Lower lobe of right lung (tissue), 2 donors: ENCODE measurements at places on chromosomes 12 and 14. TPM values are rescaled to one million over a fixed set of nuclear protein-coding genes. Genes with fewer than 3 reads are reported as not detected.

- H3K4me3 ChIP-seq, result no peak overlapping the region
- no peaks in the 10 kb centered on the region for H3K27me3 ChIP-seq
- H3K27ac ChIP-seq, result no peak overlapping the region
- no peak for DNase-seq
- no peaks in the 10 kb centered on the region for H3K36me3 ChIP-seq
- H3K4me1 ChIP-seq, result no peaks in the 10 kb centered on the region
Measured at GRCh38 chr12:89195470-89195869, 156.8 kb downstream of the DUSP6 start.

- no peaks in the 10 kb centered on the region for H3K36me3 ChIP-seq
- H3K27ac ChIP-seq, result no peak overlapping the region
- no peaks in the 10 kb centered on the region for H3K27me3 ChIP-seq
- no peak overlapping the region for H3K4me3 ChIP-seq
- no peak for DNase-seq
- no peaks in the 10 kb centered on the region for H3K4me1 ChIP-seq
Measured at GRCh38 chr14:60350366-60350720, 101.3 kb downstream of the PPM1A start.

DNA sequence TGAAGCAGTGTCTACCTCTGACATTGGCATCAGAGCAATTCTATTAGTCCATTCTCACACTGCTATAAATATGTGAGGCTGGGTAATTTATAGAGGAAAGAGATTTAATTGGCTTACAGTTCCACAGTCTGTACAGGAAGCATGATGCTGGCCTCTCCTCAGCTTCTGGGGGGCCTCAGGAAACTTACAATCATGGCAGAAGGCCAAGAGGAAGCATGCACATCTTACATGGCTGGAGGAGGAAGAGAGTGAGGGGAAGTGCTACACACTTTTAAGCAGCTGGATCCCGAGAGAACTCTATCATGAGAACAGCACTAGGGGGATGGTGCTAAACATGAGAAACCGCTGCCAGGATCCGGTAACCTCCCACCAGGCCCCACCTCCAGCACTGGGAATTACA lies 25.7 kb upstream of the SEL1L start:
- no peak for DNase-seq
- H3K4me1 ChIP-seq, result no peaks in the 10 kb centered on the region
- H3K27me3 ChIP-seq, result no peaks in the 10 kb centered on the region
- H3K36me3 ChIP-seq, result no peaks in the 10 kb centered on the region

Gene KCNA5
- 1.5 TPM for total RNA-seq

DNA sequence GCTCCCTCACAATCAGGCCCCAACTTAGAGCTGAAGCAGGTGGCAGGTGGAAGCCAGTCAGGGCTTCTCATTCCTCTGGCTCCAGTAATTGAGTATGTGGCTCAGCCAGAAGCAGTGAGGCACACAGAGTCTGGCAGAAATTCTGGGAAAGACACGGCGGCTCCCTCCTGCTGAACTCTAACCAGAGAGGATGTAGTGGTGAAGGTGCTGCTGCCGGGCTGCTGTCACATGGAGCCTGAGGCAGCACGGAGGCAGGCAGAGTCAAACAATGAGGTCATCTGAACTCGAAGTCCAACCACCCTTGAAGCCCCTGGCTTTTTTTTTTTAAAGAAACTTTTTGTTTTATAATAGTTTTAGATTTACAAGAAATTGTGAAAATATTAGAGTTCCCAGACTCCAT lies 33.4 kb upstream of the SMOC1 start:
- H3K36me3 ChIP-seq, result no peaks in the 10 kb centered on the region
- H3K27me3 ChIP-seq, result peaks cover 5% of the 10 kb centered on the region
- DNase-seq, result no peak
- H3K4me1 ChIP-seq, result no peaks in the 10 kb centered on the region

DNA sequence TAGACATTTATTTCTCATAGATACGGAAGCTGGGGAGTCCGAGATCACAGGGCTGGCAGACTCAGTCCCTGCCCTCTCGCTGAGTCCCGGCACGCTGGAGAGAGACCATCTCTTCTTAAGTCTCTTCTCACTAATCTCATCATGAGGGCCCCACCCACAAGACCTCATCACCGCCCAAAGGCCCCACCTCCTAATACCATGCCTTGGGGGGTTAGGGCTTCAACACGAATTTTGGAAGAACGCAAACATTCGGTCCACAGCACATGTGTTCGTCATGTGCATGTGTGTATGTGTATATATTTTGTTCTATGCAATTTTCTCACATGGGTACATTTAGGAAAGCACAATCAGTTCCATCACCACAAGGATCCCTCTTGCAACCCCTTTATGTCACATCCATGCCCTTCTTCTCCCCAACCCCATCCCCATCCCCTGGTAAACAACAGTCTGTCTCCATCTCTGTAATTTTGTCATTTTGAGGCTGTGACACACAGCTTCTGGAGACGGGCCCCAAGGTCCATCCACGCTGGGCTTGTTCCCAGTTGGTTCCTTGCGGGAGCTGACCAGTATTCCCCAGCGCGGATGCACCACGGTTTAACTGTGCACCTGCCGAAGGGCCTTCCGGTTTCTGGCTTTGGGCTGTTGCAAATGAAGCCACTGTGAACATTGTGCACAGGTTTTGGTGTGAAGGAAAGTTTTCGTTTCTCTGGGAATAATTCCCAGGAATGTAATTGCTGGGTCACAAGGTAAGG lies 317.5 kb upstream of the DIO3 start:
- H3K27ac ChIP-seq, result no peak overlapping the region
- DNase-seq, result no peak
- H3K4me1 ChIP-seq, result no peaks in the 10 kb centered on the region
- H3K36me3 ChIP-seq, result no peaks in the 10 kb centered on the region
- peaks cover 14% of the 10 kb centered on the region for H3K27me3 ChIP-seq
- H3K4me3 ChIP-seq, result no peak overlapping the region

DNA sequence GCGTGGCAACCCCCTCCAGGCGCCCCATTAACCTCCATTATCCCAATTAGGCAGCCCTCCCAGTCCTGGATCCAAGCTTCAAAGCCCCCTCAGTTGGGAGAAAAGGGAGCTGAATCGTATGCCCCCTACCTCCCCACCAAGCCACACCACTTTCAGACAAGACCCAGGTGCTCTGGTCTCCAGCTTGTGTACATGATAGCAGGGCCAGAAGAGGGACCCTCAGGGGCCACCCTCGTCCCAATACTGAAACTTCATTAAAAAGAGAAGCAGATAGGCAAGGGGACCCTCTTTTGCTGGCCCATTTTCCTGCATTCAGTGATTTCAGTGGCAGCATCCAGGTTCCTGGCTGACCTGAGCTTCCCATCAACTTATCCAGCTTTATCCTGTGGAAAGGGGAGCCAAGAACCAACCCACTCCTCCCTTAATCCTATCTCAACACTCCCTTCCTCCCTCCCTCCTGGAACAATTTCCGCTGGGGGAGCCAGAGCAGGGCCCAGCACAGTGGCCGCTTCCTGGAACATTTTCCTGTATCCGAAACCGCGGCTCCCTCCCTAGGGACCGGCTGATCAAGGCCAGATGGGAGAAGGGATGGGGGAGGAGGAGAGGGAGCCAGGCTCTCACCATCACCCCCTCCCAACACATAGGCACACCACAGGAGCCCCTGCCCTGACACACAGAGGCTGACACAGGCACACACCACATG lies 9.5 kb upstream of the SP7 start:
- H3K27me3 ChIP-seq, result no peaks in the 10 kb centered on the region
- peak overlapping the region; percentile 78 for H3K4me3 ChIP-seq
- H3K27ac ChIP-seq, result peak overlapping the region; percentile 84
- DNase-seq, result no peak
- no peaks in the 10 kb centered on the region for H3K36me3 ChIP-seq

- H3K27me3 ChIP-seq, result peaks cover 19% of the 10 kb centered on the region
- H3K4me3 ChIP-seq, result no peak overlapping the region
- no peaks in the 10 kb centered on the region for H3K4me1 ChIP-seq
Measured at GRCh38 chr12:108097160-108097911, 31.8 kb upstream of the WSCD2 start.

- DNase-seq, result no peak
- no peaks in the 10 kb centered on the region for H3K36me3 ChIP-seq
- H3K4me3 ChIP-seq, result no peak overlapping the region
- H3K27ac ChIP-seq, result no peak overlapping the region
Measured at GRCh38 chr12:114448618-114448933, 42.6 kb upstream of the TBX5 start.

DNA sequence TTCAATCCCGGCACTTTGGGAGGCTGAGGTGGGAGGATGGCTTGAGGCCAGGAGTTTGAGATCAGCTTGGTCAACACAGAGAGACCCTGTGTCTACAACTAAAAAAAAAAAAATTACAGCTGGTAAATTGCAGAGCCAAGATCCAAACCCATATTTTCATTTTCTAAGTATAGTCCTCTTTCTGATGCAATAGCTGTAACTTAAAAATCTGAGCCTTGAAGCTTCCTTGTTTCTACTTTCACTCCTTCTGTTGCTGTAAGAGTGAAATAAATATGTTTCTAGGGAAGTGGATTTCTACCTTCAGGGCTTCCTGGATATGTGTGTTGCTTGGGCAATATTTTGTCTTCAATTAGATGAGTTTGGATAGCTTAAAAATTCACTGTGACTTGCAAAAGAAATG lies 42.0 kb upstream of the PRICKLE1 start:
- no peak overlapping the region for H3K27ac ChIP-seq
- DNase-seq, result no peak
- no peaks in the 10 kb centered on the region for H3K36me3 ChIP-seq
- no peaks in the 10 kb centered on the region for H3K27me3 ChIP-seq
- no peaks in the 10 kb centered on the region for H3K4me1 ChIP-seq

DNA sequence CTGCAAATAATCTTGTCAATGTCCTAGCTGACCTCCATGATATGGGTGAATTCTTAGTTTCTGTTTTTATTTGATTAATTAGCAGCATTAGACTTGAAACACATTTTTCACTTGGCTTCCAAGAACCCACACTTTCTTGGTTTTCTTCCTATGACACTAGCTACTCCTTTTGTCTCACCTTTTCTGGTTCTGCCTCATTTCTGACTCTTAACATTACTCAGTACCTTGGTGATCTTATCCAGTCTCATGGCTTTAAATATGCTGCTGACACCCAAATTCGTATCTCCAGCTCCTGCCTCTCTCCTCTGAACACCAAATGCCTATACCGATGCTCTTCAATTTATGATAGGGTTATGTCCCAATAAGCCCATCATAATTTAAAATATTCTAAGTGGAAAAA lies 32.0 kb upstream of the SSTR1 start:
- H3K27ac ChIP-seq, result no peak overlapping the region
- no peak overlapping the region for H3K4me3 ChIP-seq
- no peaks in the 10 kb centered on the region for H3K27me3 ChIP-seq
- H3K36me3 ChIP-seq, result no peaks in the 10 kb centered on the region
- DNase-seq, result no peak

DNA sequence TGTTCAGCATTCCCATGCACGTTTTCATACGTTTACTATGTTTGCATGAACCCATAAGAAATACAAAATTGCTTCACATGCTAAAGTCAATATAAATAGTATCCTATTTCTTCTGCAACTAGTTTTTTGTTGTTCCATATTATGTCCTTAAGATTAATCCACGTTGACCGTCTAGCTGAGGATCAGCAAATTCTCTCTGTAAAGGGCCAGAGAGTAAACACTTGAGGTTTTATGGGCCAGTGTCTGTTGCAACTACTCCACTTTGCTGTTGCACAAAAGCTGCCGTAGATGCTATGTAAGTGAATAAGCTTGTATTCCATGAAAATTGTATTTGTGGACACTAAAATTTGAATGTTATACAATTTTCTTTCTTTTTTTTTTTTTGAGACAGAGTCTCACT lies 21.1 kb upstream of the PITPNM2 start:
- H3K4me3 ChIP-seq, result no peak overlapping the region
- no peaks in the 10 kb centered on the region for H3K4me1 ChIP-seq
- peaks cover 14% of the 10 kb centered on the region for H3K36me3 ChIP-seq
- H3K27me3 ChIP-seq, result no peaks in the 10 kb centered on the region
- no peak overlapping the region for H3K27ac ChIP-seq

GRCh38 chr12:100445081-100445481 lies 28.6 kb upstream of the NR1H4 start:
- H3K4me1 ChIP-seq, result no peaks in the 10 kb centered on the region
- DNase-seq, result no peak
- H3K27ac ChIP-seq, result no peak overlapping the region

- peak; percentile 59 for DNase-seq
- no peak overlapping the region for H3K27ac ChIP-seq
- H3K27me3 ChIP-seq, result no peaks in the 10 kb centered on the region
- H3K4me1 ChIP-seq, result no peaks in the 10 kb centered on the region
- peaks cover 32% of the 10 kb centered on the region for H3K36me3 ChIP-seq
Measured at GRCh38 chr14:75700295-75700694, 39.2 kb downstream of the TTLL5 start.

- no peak overlapping the region for H3K4me3 ChIP-seq
- peaks cover 6% of the 10 kb centered on the region for H3K27me3 ChIP-seq
- no peaks in the 10 kb centered on the region for H3K4me1 ChIP-seq
- DNase-seq, result no peak
Measured at GRCh38 chr12:1851151-1851701, 30.9 kb downstream of the LRTM2 start.

Gene RTN1
- 18.2 TPM for total RNA-seq

- no peak for DNase-seq
- no peaks in the 10 kb centered on the region for H3K36me3 ChIP-seq
- peak overlapping the region; percentile 79 for H3K27ac ChIP-seq
- H3K27me3 ChIP-seq, result no peaks in the 10 kb centered on the region
- no peak overlapping the region for H3K4me3 ChIP-seq
Measured at GRCh38 chr12:96500693-96501092, 11.3 kb downstream of the CFAP54 start.

Gene VRTN
- not detected for total RNA-seq

DNA sequence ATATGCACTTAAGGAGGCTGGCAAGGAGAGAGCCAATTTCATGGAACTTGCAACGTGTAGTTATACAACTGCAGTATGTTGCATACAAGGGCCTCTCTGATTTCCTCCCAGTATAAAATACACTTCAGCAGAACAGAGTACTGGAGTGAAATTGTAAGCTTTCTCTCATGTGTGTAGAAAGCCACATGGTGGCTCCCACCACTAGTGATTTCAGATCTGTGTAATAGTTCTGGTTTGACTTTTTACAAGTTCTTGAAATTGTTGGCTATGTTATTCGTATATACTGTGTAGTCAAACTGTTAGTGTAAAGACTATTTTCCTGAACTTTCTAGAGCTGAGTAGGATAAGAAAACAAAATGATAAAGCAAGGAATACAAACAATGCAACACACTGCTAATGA lies 16.4 kb upstream of the LMO3 start:
- no peaks in the 10 kb centered on the region for H3K36me3 ChIP-seq
- DNase-seq, result no peak
- no peak overlapping the region for H3K4me3 ChIP-seq

- H3K27ac ChIP-seq, result peak overlapping the region; percentile 88
- H3K4me3 ChIP-seq, result peak overlapping the region; percentile 59
- no peak for DNase-seq
- H3K27me3 ChIP-seq, result no peaks in the 10 kb centered on the region
- peaks cover 65% of the 10 kb centered on the region for H3K4me1 ChIP-seq
Measured at GRCh38 chr12:94263011-94263811, 114.8 kb downstream of the PLXNC1 start.

Gene IL22
- not detected for total RNA-seq

Gene NAB2
- total RNA-seq, result 28.9 TPM

GRCh38 chr14:75428230-75429104 lies 645 bp downstream of the JDP2 start:
- DNase-seq, result peak; percentile 76
- H3K4me3 ChIP-seq, result peak overlapping the region; percentile 69
- peaks cover 46% of the 10 kb centered on the region for H3K4me1 ChIP-seq
- peak overlapping the region; percentile 83 for H3K27ac ChIP-seq
- no peaks in the 10 kb centered on the region for H3K27me3 ChIP-seq
